ENCODE measurements at places on chromosomes 7 and 10. TPM values are rescaled to one million over a fixed set of nuclear protein-coding genes. Genes with fewer than 3 reads are reported as not detected.

- DNase-seq: no peak
These were observed 4.2 kb downstream of the FAM53B start for GRCh38 chr10:124739986-124740368.

The AGBL3 gene
- 1.6 TPM for total RNA-seq

The C10orf62 gene
- total RNA-seq: 1.2 TPM

- no peak for DNase-seq
These were observed 274.7 kb downstream of the NRG3 start for GRCh38 chr10:82149674-82150073.

- DNase-seq: no peak
These were observed 209.3 kb upstream of the TBX20 start for GRCh38 chr7:35463176-35463700.

The SLC18A2 gene
- 1.7 TPM for total RNA-seq

DNA sequence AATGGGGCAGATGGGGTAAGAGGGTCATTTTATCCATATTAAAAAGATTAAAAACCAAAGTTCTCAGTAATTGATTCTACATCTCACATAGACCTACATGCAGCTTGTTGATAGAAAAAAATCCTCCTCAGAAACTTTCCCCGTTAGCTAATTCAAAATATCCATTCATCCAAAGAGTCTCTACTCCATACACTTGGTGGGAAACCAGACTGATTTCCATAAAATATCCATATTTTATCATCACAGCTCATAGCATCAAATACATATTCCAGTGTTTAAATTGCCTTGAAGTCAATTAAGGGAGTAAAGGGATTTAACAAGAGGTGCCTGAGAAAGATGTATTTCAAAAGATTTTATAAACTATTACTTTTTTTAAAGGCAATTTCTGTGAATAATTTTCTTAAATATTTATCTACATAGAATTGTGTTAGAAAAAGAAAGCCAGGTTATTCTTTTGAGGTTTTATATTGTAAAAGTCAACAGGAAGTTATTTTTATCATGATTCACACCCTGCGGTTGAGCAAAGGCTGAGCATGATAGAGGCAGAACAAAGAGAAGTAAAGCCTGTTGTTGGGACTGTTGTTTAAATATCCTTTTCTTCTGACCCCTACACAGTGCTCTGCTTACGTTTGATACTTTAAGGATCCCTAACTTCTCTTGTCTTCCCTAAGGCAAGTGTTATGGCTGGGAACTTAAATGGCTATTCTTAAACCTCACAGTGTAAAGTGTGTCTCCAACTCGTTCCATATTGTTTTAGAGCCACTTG lies 266.7 kb downstream of the PRKG1 start:
- DNase-seq: no peak

The DGKB gene
- not detected for total RNA-seq

The ATP6V0A4 gene
- not detected for total RNA-seq

GRCh38 chr10:43857206-43857930 lies 208.7 kb upstream of the ZNF32 start:
- DNase-seq: no peak

The SERPINE1 gene
- total RNA-seq: 36.4 TPM
